Right lobe of liver (tissue), 6 donors: ENCODE measurements at places on chromosomes 7 and 10.
A peak's percentile ranks its signal among the peaks of the same experiment; 100 is the strongest.

GRCh38 chr10:78041170-78042057 is 7.8 kb downstream of the RPS24 start:
- peaks cover 59% of the 10 kb centered on the region for H3K36me3 ChIP-seq
- H3K4me1 ChIP-seq = no peaks in the 10 kb centered on the region
- no peak for DNase-seq
- H3K27ac ChIP-seq = no peak overlapping the region
- H3K27me3 ChIP-seq = no peaks in the 10 kb centered on the region

- H3K4me1 ChIP-seq = no peaks in the 10 kb centered on the region
- H3K36me3 ChIP-seq = no peaks in the 10 kb centered on the region
- H3K27ac ChIP-seq = no peak overlapping the region
Observed at GRCh38 chr7:140294454-140294853, 103.9 kb downstream of the SLC37A3 start.

DNA sequence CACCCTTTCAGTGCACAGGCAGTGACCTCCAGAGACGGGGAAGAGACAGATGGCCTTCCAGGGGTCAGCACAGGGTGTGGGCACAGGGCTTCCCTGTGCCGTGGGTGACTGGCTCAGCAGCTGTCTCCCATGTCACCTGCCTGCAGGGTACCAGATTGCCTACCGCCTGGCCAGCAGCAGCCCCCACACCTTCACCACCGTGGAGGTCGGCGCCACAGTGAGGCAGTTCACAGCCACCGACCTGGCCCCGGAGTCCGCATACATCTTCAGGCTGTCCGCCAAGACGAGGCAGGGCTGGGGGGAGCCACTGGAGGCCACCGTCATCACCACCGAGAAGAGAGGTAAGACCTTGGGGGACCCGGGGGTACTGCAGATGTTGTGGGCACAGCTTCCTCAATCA is 536.5 kb upstream of the FOXK1 start:
- no peaks in the 10 kb centered on the region for H3K27me3 ChIP-seq
- H3K36me3 ChIP-seq = no peaks in the 10 kb centered on the region
- DNase-seq = peak; percentile 50
- H3K27ac ChIP-seq = no peak overlapping the region
- H3K4me1 ChIP-seq = no peaks in the 10 kb centered on the region

DNA sequence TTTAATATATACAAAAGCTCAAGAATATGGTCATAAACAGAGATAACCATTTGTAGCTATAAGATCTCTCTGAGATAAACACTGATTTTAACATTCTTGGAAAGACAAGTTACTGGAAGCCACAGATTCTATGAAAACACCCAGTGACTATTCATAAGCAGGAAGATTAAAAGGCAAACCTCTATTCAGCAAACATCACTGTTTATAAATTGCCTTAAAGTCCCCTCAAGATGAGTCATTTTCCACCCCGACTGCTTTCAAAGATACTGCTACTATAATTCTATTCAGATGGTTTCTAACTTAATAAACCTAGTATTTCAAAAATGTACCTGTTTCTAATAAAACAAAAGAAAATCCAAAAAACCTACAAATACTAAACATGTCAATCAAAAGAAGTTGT is 21.0 kb downstream of the TM9SF3 start:
- no peaks in the 10 kb centered on the region for H3K4me1 ChIP-seq
- H3K27me3 ChIP-seq = no peaks in the 10 kb centered on the region
- no peak overlapping the region for H3K4me3 ChIP-seq
- H3K36me3 ChIP-seq = peaks cover 7% of the 10 kb centered on the region
